ENCODE measurements at places on chromosomes 1 and 21. TPM values are rescaled to one million over a fixed set of nuclear protein-coding genes. Genes with fewer than 3 reads are reported as not detected.

The CDC20 gene
- 40.6 TPM for polyA plus RNA-seq

The REN gene
- 197 TPM for polyA plus RNA-seq

The DMRTA2 gene
- not detected for polyA plus RNA-seq

The PRAMEF14 gene
- not detected for polyA plus RNA-seq

The LCE2A gene
- polyA plus RNA-seq = not detected

The ZSCAN20 gene
- 6.0 TPM for polyA plus RNA-seq

The MROH9 gene
- polyA plus RNA-seq = not detected

The GSTM1 gene
- 118 TPM for polyA plus RNA-seq

The FCN3 gene
- polyA plus RNA-seq = 1.9 TPM

The CDA gene
- polyA plus RNA-seq = 6.1 TPM

The GJA8 gene
- 0.72 TPM for polyA plus RNA-seq

The NPPA gene
- 1.3 TPM for polyA plus RNA-seq

All from right renal cortex interstitium (tissue), 3 donors.